ENCODE measurements at places on chromosomes 11 and 22. TPM values are rescaled to one million over a fixed set of nuclear protein-coding genes. Genes with fewer than 3 reads are reported as not detected.

The TFIP11 gene
- total RNA-seq = 50.4 TPM

The RAG2 gene
- total RNA-seq = not detected

The VPREB1 gene
- total RNA-seq = not detected

DNA sequence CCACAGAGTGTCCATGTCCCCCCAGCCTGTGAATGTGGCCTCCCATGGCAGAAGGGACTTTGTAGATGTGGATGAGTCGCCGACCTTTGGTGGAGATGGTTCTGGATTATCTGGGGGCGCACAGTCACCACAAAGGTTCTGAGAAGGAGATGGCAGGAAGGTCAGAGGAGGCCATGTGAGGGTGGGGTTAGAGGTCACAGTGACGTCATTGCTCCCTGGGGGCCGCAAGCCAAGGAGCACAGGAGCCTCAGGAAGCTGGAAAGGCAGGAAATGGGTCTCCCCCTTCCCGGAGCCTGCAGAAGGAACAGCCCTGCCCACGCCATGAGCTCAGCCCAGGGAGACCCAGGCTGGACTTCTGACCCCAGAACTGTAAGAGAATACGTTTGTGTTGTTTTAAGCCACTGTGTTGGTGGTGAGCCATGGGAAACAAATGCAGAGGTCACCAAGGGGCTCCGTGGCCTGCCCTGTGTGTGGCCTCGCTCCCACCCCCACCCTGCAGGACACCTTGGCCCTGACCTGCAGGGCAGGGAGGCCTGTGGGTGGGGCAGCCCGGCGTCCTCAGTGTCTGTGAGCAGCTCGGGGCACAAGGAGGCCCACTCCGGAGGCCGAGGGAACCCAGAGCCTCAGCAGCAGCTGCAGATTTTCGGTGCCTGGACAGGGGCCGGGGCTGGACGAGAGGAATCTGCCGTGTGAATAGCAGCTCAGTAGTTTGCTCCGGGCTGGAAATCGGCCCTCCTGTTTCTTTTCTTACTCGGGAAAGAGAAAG lies 32.1 kb downstream of the GRAMD4 start:
- peak; percentile 34 for ATAC-seq

GRCh38 chr22:28052825-28053269 lies 133.8 kb upstream of the PITPNB start:
- no peak for ATAC-seq

GRCh38 chr22:31044262-31044861 lies 36.8 kb upstream of the SMTN start:
- ATAC-seq = no peak

The MAP6 gene
- 0.24 TPM for total RNA-seq

DNA sequence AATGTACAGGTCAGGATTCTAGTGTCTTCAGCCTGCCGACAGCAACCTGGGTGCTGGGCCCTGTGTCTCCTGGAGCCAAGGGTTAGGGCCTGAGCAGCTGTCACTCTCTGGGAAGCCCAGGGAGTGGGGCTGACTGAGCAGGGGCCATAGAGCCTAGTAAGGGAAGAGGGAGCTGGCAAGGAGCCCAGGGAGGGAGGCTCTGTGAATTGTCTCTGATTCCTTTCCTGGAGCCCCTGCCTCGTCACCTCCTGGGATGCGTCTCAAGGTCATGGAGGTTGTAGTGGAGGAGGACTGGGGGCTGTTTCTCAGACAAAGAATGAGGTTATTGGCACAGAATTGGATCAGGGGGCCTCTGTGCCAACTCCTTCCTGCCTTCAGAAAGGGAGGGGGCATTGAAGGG lies 11.8 kb downstream of the SOX10 start:
- no peak for ATAC-seq

DNA sequence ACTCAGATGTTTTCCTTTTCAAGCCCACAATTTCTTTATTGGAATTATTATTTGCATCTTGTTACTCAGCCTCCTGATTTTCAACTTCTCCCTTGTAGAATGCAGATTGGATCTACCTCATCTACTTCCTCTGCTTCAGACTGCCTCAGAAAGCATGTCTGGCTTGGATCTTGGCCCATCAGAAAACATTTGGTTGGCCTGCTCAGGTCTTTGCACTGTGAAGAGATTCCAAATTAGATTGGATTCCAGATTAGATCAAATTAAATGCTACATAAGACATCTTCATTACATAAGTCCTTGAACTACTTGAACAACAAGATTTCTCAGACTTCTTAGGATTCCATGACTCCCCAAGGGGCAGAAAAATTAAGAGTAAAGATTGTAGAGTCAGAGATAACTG lies 358.0 kb downstream of the DLG2 start:
- ATAC-seq = no peak

- ATAC-seq = peak; percentile 71
These were observed 61.1 kb upstream of the CD44 start for GRCh38 chr11:35077709-35078469.

The KRTAP5-10 gene
- total RNA-seq = not detected

- no peak for ATAC-seq
These were observed 6.4 kb downstream of the TSSC4 start for GRCh38 chr11:2406878-2407410.

GRCh38 chr11:69394869-69395246 lies 86.6 kb upstream of the LINC01488 start:
- no peak for ATAC-seq
